ENCODE measurements at places on chromosomes 7 and 10.

DNA sequence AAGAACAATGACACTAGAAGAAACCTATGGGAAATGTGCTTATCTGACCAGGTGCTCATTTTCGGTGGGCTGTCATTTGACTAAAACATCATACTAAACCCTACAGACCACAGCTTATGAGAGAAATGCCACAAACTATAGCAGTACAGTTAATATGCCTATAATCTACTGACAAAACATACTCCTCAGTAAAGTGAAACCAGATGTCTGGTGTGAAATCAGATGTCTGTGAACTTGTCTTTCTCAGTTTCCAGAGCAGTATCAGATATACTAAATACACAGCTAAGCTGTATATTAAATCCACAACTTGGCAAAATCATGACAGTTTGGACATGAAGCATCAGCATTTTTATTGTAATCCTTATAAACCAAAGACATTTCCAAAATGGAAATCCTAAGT, 3.3 kb downstream of the IMMP2L start:
- no peak for DNase-seq

DNA sequence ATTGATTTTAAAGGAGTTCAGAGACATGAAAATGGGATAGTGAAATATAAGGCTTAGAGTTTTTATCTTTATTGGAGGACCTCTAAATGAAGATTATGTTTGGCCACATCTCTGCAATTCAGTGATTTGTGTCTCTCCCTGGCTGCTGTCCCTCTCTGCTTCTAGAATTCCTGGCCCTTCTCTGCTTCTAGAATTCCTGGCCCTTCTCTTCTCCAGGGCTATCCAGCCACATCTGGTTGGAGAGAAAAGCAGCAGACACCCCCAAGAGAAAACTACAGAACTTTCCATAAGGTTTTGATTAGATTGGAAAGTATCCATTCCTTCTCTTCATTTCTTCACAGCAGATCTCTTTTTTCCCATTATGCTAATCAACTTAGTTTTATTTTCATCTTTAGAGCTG, 135.5 kb downstream of the NPY start:
- DNase-seq = no peak

- DNase-seq = no peak
Measured at GRCh38 chr7:46160861-46161260, 239.8 kb upstream of the IGFBP3 start.

DNA sequence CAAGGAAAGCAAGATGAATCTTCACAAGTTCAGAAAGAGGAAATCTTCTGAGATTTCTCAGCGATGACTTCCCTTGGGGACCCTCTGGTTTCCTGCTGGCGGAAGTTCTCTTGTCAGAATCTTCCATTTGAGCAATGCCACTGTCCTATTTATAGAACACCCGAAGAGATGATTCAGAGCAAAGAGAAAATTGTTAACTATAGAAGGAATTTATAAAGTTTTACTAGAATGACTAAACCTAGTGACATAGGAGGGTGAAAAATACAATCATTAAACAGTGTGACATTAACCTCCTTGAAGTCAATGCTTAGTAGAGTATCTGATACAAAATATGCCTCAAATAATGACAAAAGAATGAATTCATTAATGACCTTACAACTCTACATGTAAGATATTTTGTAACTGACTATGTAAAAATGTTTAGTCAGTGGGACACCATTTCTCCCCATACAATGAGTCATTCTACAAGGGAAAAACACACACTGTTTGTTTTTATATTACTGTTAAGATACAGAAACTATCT, 206.5 kb upstream of the CNTNAP2 start:
- DNase-seq = no peak

DNA sequence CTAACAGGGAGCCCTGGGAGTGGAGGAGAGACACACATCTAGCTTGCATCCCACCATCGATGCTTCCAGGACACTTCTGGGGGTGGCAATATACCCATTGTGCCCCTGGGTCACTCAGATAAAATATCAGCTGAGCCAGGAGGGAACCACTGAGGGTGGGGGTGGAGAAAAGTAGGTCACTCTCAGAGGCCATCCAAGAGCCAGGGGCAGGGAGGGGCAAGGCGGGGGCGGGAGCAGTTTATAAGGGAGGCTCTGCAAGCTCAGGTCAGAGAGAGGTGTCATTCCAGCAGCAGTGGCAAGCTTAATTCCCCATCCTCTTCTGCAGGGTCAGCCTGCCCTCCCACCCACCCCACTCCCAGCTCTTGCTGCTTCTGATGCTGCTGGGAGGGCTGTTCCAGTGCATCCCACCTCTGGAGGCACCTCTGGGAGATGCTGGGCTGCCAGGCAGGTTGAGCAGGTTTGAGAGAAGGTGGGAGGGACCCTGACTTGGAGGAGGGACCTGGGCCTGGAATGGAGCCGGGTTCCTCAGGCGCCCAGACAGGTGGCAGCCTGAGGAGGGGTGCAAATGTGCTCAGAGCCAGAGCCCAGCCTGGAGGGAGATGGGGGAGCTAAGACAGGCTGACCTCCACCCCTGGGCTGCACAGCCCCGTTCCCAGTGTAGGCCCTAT, 20.1 kb upstream of the TLX1 start:
- no peak for DNase-seq

DNA sequence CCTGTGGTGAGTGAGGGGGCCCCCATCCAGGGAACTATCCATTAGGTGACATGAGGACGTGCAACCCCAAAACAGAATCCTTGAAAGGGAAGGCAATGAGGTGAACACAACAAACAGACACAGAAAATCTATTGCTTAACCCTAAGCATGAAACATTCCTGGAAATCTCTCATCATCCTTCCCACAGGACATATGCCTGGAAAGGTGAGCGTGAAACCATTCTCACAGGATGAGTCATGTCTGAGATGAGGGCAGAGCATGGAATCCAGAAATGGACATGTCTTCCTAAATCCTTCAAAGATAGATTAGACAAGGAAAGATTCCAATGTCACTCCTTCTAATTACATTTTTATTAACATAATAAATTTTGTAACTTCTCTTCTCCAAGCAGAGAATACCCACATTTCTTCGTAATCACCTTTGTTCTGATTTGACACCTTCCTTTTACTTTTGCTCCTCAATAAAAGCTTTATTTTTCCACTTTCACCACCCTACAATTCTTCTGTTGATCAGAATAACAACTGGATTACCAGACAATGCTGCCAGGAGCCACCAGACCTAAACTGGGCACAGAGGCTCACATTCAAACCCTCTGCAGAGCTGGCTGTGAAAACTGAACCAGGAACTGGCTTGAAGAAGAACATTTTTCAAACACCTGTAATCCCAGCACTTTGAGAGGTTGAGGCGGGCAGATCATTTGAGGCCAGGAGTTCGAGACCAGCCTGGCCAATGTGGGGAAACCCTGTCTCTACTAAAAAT, 67.2 kb downstream of the COBL start:
- no peak for DNase-seq

- no peak for DNase-seq
Measured at GRCh38 chr7:81600608-81601007, 169.2 kb downstream of the HGF start.

- no peak for DNase-seq
Measured at GRCh38 chr10:112343056-112343806, 30.7 kb upstream of the ACSL5 start.

GRCh38 chr10:71339796-71340589, 20.9 kb downstream of the SLC29A3 start:
- DNase-seq = no peak

- no peak for DNase-seq
Measured at GRCh38 chr10:79482304-79482703, 30.0 kb upstream of the EIF5AL1 start.

DNA sequence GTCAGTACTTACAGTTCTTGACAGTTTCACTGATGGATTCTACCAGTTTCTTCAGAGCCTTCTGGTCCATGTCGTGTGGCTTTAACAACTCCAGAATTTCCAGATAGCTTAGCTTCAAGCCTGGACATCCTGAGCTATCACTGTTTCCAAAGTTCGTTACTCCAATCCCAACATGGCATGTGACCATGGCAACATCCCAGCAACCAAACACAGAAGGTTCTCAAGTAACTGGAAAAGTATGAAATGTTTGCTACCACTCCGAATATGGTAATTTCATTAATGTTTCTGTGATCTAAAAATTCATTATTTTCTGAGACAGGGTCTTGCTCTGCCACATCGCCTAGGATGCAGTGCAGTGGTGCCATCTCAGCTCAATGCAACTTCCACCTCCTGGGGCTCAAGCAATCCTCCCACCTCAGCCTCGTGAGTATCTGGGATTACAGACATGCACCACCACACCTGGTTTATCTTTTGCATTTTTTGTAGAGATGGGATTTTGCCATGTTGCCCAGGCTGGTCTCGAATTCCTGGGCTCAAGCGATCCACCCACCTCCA, 29.3 kb downstream of the RBM48 start:
- no peak for DNase-seq

- no peak for DNase-seq
Measured at GRCh38 chr10:97584060-97584797, at the start of gene HOGA1. Gene HOGA1, plus strand, starts transcription at chr10:97584389. Its CDS starts 315 bp downstream, at chr10:97584704.

DNA sequence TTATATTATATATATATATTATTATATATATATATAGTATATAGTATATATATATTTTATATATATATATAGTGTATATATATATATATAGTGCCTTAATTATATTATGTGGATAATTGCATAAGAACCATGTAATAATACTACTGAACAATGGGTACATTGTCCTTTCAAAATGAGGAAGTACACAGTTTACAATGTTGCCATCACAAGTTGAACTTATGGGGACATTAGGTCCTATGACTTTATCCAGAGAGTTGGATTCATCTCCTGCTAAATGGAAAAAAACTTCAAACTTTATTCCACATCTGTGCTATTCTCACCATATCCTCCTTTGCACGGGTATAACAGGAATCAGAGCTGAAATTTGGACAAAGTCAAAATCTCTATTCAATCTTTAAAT, 105.0 kb upstream of the AGR3 start:
- DNase-seq = no peak

- DNase-seq = peak; percentile 5
Measured at GRCh38 chr10:122296363-122297120, 25.4 kb downstream of the BTBD16 start.

DNA sequence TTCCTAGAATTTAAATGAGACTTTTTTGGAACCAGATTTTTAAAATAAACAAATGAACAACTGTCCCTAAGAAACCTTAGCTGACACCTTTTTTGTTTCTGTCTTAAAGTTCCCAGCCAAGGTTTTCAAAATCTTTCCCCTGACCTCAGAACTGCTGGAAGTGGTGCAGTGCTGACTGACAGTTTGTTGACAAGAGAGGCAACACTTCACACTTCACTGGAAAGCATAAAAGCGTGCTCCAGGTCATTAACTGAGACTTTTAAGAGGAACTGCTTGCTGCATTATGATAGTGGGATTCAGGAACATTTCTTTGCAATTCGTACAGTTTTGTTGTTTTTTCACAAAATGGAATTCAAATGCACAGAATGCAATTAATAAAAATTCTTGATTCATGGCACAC, 36.2 kb downstream of the SYPL1 start:
- no peak for DNase-seq

- no peak for DNase-seq
Measured at GRCh38 chr10:15661574-15661973, 58.1 kb downstream of the ITGA8 start.
